Cerebellum (tissue), 4 donors: ENCODE measurements at places on chromosomes 1 and 21. TPM values are rescaled to one million over a fixed set of nuclear protein-coding genes. Genes with fewer than 3 reads are reported as not detected.

- peak; percentile 21 for DNase-seq
Observed at GRCh38 chr1:185821612-185822385, 87.6 kb downstream of the HMCN1 start.

DNA sequence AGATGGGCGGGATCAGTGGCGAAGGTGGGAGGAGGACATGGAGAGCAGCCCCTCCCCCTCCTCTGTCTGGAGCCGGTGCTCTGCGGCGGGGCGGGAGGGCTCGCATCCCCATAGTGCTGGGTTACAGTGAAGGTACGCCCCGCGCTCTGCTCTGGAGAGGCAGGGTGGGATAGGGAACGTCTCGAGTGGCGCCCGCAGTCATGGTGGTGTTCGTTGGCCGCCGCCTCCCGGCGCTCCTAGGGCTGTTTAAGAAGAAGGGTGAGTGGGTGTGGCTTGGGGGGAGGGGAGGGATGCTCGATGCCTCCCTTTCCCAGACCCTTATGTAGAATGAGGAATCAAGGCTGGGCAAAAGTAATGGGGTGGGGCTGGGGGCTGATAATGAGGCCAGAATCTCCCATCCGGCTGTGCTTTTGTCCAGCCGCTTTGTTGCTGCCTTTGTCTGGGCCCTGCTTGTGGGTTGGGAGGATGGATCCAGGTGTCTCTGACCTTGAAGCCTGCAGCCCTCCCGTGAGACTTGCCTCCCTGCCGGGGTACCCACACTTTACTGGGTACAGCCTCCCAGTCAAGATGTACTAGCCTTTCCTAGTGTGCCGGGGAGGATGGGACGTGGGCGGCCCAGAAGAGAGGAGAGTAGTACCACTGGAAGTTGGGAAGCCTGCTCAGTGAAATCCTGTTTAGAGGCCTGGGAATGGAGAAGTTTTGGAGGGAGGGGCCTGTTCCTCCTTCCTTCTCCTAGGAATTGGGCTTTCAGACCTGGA lies 51.4 kb downstream of the YARS1 start:
- no peak for DNase-seq

GRCh38 chr21:38202811-38203210 lies 54.0 kb upstream of the KCNJ15 start:
- no peak for DNase-seq

DNA sequence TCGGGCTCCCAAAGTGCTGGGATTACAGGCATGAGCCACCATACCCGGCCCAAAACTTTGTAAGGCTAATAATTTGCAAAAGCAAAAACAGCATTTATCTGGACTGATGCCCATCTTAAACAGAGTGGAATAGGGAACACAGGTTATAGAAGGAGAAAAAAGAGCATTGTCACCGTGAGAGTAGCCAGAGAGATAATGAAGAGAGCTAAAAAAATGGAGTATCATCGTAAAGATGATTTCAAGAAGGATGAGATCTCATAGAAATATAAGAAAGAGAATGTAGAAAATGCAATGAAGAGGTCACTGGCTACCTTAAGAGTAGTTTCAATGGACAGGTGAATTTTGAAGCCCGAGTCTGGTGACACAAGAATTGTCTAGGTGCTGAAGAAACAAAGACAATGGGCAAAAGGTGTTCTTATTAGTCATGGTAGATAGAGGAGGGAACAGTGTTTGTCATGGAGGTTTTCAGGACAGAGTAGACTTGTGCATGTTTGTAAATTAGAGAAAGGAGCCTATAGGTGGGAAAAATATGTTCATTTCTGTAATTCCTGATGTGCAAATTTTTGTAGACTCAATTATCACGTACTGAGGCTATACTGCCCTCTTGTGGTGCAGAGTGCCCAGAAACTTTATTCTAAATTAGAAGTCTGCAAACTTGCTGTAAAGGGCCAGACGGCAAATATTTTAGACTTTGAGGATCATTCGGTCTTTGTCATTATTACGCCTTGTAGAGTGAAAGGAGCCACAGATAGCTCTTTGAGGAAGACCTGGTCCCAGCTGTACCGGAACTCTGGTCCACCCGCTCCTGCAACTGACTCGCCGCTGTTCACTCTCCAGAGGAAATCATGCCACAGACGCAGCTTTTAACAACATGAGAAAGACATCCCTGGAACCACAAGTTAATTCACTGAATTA lies 8.1 kb upstream of the TMEM183A start:
- DNase-seq: peak; percentile 40

DNA sequence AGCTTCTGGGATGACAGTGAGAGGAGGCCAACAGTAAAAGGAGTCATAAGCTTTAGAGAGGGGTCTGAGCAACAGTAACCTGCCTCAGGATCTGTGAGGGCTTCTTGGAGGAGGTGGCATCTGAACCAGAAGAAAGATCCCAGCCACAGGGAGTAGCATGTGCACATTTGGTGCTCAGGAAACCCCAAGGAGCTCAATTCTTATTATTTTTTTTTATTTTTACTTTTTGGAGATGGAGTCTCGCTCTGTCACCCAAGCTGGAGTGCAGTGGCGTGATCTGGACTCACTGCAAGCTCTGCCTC lies 4.7 kb downstream of the THEMIS2 start:
- no peak for DNase-seq

DNA sequence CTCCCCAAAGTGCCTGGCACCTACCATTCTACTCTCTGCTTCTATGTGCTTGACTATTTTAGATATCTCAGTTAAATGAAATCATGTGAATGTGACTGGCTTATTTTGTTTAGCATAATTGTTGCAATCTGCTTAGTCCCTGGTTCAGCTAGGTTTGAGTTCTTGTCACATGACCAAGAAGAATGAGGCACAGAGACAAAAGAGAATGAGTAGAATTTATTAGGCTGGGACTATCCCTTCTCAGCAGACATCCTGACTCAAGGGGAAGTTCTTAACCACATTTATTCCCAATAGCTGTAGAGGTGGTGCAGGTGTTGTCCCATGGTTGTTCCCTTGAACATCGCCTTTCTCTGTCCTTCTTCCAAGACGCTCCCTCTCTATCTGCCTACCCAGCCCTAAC lies 1485.7 kb downstream of the KCNT2 start:
- DNase-seq: no peak

DNA sequence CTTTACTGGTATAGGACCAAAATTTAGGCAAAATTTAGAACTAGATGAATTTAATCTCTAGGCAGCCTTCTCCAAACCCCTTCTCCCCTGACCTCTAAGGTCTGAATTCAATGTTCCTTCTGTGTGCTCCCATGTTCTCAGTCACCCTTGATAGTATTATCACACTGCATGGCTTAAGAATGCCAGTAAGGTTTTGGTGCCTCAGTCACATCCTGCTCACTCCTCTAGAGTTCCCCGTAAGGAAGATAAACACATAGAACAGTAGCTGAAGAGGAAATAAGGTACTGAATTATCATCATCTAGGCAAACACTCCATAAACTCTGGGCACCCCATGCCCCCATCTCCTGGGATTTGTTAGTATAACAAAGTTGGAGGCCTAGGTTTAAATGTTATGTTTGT lies 18.2 kb downstream of the PRRX1 start:
- no peak for DNase-seq

GRCh38 chr1:117699953-117700352 lies 94.1 kb downstream of the TENT5C start:
- DNase-seq: no peak

- no peak for DNase-seq
Observed at GRCh38 chr1:223750730-223751570, 38.6 kb downstream of the CAPN2 start.

DNA sequence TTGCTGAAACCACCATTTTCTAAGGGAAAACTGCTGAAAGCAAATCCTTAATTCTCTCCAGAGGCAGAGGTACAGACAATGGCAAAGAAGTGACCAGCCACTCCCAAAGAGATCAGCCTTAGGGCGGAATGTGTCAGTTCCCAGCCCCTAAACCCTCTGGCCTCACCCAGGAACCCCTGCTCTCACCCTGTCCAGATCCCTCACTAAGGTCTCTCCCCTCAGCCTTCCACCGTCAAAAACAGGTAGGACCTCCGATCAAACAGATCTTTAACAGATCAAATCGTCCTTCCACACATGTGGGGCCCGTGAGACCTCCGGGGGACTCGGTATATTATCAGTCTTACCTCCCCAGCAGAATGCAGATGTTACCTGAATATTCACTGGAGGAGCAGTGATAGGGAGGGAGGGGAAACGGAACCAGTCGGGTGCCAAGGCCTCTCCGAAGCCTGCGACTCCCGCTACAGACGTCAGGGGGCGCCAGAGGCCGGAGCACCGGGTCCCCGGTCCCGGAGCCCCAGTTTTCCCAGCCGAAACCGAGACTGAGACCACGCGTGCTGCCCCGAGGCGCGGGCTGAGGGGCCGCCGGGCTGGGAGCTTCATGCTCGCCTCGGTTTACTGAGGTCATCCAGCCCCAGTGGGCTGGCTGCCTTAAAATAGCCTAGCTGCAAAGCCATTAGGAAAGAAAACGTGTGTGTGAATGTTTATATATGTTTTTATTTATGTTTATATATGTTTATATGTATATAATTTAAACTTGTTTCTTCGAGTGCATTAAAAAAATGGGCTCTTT lies 23.6 kb downstream of the GPA33 start:
- DNase-seq: peak; percentile 89

DNA sequence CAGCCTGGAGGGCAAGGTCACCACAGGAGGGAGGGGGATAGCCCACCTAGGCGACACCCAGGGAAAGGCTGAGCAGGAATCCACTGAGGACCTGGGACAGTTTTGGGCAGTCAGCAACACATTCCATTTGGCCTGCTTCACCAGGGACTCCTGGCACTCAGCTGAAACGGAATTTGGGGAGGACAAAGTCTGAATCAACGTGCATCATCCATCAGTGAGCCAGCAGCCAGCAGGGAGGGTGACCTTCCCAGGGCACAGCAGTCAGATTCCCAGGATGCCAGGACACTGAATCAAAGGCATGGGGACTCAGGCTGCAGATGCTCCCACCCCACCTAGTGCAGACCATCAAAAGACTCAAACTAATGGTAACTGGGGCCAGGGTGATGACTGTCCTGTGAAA lies 4.6 kb downstream of the SH3BP5L start:
- no peak for DNase-seq

DNA sequence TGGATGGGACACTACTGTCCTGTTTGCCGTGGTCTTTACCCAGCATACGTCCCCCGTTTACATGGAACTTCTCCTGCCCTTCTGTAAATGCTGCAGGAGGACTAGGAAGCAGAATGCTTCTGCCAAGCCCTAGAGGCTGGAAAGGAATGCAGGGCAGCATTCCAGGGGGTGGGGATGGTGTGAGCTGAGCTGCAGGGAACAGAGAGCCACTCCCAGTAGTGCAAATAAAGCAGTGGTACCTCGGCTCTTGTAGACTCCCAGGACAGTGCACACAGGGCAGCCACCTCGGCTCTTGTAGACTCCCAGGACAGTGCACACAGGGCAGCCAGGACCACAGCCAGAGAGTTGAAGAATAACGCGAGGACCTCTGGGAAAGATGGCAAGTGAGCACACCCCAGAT lies 35.4 kb downstream of the PTPRU start:
- DNase-seq: no peak

- no peak for DNase-seq
Observed at GRCh38 chr1:246508897-246509688, 2.0 kb upstream of the SMYD3 start.

The TNFAIP8L2 gene
- 1.6 TPM for total RNA-seq

The TRIM45 gene
- 7.6 TPM for total RNA-seq

The CD2 gene
- total RNA-seq: not detected

The LGALS8 gene
- total RNA-seq: 69.0 TPM

The C1QA gene
- total RNA-seq: 5.8 TPM

The KLHL21 gene
- total RNA-seq: 6.1 TPM
